ENCODE measurements at places on chromosomes 4 and X. TPM values are rescaled to one million over a fixed set of nuclear protein-coding genes. Genes with fewer than 3 reads are reported as not detected.

- H3K27me3 ChIP-seq: peaks cover 10% of the 10 kb centered on the region
- H3K4me3 ChIP-seq: no peak overlapping the region
- H3K4me1 ChIP-seq: no peaks in the 10 kb centered on the region
- H3K36me3 ChIP-seq: no peaks in the 10 kb centered on the region
Measured at GRCh38 chrX:131987252-131987651, 35.9 kb upstream of the STK26 start.

CLIC2 gene
- 20.9 TPM for total RNA-seq

PPP4R3C gene
- not detected for total RNA-seq

DNA sequence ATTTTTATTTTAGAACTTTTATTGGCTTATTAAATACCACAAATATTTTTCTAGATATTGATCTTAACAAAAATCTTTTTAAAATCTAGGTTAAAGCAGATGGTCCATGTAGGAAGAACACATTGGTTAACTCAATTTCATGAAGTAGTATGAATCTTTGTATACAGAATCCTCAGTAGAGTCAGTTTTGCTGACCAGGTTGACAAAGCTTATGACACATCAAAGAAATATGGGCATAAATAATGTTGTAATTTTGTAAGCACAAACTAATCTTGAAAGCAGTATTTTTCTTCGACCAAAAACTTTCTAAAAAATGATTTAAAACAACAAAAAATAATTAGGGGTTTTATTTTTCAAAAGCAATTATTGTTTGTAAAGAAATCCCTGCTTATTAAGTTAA is 479.3 kb upstream of the PCDH10 start:
- DNase-seq: no peak
- H3K4me1 ChIP-seq: no peaks in the 10 kb centered on the region
- no peak overlapping the region for H3K27ac ChIP-seq
- H3K27me3 ChIP-seq: no peaks in the 10 kb centered on the region

CUL4B gene
- total RNA-seq: 31.8 TPM

DNA sequence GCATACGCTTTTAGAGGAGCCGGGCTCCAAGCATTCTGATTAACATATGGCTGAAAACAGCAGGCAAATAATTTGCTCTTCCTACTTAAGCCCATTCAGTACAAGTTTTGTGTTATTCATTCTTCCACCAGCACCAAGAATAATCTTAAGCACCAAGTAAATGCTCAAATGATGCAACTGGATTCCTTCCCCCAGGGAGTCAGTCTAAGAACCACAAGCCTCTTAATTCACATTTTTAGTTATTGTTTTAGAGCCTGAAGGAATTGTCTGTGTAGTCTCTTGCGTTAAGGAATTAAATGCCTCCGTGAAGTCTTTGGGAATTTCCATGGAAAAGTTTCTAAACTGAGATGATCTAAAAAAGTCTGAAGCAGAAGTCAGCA is 61.5 kb upstream of the MAGEB2 start:
- DNase-seq: no peak
- H3K27me3 ChIP-seq: no peaks in the 10 kb centered on the region
- no peak overlapping the region for H3K4me3 ChIP-seq
- H3K4me1 ChIP-seq: no peaks in the 10 kb centered on the region
- H3K36me3 ChIP-seq: no peaks in the 10 kb centered on the region

GRCh38 chr4:104492183-104492771 is 2.4 kb downstream of the CXXC4 start:
- H3K4me3 ChIP-seq: peak overlapping the region; percentile 50
- H3K27ac ChIP-seq: peak overlapping the region; percentile 84
- no peaks in the 10 kb centered on the region for H3K27me3 ChIP-seq
- H3K4me1 ChIP-seq: no peaks in the 10 kb centered on the region

DNA sequence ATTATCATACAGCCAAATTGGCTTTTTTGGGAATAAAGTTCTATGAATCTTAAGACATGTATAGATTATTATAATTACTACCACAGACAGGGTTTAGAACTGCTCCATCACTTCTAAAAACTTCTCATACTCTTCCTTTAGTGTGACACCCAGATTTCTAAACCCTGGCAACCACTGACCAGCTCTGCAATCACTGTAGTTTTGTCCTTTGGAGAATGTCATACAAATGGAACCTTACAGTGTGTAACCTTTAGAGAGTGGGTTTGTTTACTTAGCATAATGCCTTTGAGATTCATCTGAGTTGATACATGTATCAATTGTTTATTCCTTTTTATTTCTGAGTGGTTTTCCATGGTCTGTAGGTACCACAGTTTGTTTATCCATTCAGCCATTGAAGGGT is 95.0 kb downstream of the TMEM164 start:
- no peak overlapping the region for H3K4me3 ChIP-seq
- no peaks in the 10 kb centered on the region for H3K4me1 ChIP-seq
- no peaks in the 10 kb centered on the region for H3K36me3 ChIP-seq
- H3K27me3 ChIP-seq: no peaks in the 10 kb centered on the region
- no peak for DNase-seq

SMIM10L2A gene
- 1.5 TPM for total RNA-seq

DNA sequence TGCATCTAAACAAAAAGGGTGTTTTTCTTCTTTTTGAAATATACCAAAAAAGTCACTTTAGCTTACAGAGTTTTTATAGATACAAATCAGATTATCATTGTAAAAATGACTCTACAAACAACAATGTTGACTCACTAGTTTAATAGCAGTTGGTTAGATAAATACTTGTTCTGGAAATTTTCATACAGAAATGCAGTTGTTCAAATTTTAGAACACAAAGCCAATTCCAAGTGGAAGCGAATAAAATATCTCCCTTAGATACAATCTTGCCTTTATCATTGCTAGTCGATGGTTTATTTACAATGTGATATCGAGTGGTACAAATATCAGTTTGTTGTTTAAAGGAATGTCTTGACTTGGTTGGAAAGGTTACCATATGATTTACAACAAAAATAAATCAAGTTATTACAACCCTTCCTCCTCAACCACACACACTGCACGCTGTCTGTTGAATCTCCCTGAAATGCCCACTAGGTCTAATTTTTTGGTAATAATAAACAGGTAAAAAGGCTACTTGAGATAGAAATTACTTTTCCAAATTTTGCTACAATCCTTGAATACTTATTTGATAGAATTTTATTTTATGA is 114.8 kb downstream of the CDS1 start:
- H3K27ac ChIP-seq: no peak overlapping the region
- no peaks in the 10 kb centered on the region for H3K27me3 ChIP-seq
- DNase-seq: no peak
- H3K36me3 ChIP-seq: no peaks in the 10 kb centered on the region
- no peaks in the 10 kb centered on the region for H3K4me1 ChIP-seq

ODAPH gene
- not detected for total RNA-seq

- peaks cover 14% of the 10 kb centered on the region for H3K4me1 ChIP-seq
- H3K27me3 ChIP-seq: no peaks in the 10 kb centered on the region
- H3K36me3 ChIP-seq: no peaks in the 10 kb centered on the region
Measured at GRCh38 chrX:29665532-29665931, 549.8 kb upstream of the MAGEB2 start.

DNA sequence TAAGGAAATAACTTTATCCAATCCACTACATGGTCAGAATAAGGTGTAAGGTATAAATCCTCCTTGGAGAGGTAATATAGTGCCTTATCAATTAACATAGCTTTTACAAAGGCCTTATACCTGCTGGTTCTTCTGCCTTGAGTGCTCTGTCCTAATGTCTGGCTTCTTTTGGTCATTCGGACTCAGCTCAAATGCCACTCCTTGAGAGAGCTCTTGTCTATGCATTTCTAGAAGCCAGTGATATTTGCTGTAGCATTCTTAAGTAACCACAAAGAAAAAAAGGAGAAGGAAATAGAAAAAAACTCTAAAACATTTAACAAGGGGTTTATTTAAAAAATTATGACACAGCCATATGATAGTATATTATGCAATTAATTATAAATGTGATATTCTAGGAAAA is 444.8 kb upstream of the SLIT2 start:
- no peaks in the 10 kb centered on the region for H3K36me3 ChIP-seq
- no peaks in the 10 kb centered on the region for H3K4me1 ChIP-seq
- no peak overlapping the region for H3K4me3 ChIP-seq
- H3K27ac ChIP-seq: no peak overlapping the region
- no peak for DNase-seq
- no peaks in the 10 kb centered on the region for H3K27me3 ChIP-seq
